ENCODE measurements at places on chromosomes 7 and 10.

DNA sequence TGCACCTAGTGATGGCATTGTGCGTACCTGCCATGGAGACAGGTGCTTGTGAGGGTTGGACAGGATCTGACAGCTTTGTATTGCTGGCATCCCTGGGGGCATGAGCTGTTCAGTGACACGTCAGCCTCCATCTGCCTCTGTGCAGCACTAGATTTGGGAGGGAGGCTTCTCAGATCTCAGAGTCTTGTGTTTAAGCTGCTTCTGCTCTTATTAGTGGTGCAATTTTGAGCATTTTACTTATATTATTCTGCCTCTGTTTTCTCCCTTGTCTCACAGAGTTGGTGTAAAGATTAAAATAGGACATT, 5.1 kb downstream of the ARHGAP22 start:
- DNase-seq = no peak

- no peak for DNase-seq
These were observed 229.5 kb upstream of the PLXNA4 start for GRCh38 chr7:132805766-132806165.

- DNase-seq = no peak
These were observed 58.2 kb downstream of the TEX36 start for GRCh38 chr10:125624800-125625199.

DNA sequence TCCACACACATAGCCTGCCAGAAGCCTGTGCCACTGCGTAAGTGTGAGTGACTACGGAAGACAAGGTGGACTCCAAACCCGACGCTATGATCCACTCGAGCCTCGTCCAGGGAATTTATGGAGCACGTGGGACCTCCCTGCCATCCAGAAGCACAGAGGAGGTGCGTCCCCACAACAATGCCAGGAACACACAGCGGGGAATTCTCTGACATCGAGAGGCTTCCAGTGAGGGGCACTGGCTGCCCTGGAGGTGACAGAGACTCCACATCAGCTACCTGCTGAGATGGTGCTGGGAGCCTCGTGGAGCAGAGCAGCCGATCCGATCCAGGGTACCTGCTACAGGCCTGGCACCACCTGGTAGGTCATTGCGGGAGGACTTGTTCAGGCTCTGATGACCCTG, 72.2 kb upstream of the INSIG1 start:
- DNase-seq = no peak

- no peak for DNase-seq
These were observed 36.7 kb downstream of the VOPP1 start for GRCh38 chr7:55535617-55536016.

DNA sequence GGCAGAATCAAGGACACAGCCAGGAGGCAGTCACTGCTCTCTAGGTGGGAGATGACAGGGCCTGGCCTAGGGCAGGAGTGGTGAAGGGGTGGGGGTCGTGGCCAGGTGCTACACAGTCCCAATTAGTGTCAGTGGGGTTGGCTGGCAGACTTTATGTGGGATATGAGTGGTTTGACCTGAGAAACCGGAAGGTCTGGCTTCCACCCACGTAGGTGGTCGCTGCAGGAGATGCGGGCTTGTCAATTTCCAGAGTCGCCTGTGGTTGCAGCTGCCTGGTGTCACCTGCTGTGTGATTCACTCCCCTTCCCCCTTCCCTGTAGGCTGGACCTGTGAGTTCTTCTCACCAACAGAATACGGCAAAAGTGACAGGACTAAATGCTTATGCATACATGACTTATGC, 124.3 kb downstream of the KLF6 start:
- no peak for DNase-seq

GRCh38 chr10:44571701-44572100, 186.8 kb upstream of the CXCL12 start:
- DNase-seq = no peak

DNA sequence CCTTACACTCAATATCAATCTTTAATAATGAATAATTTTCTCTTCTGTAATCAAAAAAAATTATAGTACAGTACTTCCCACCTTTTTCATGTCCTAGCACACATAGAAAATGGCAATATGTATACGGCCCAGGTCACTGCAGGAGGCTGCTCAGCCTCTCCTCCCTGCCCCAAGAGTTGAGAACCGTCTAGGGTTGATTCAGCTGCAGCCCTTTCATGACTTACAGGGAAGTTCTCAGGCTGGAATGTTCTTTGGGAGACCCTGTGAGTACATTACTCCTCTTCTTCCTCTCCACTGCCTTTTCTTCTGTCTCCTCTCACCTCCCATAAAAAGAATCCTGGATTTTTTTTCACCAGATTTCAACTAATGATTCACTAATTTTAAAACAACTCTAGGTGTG, 180.0 kb downstream of the HDAC9 start:
- no peak for DNase-seq

GRCh38 chr7:85292908-85293576, 106.2 kb upstream of the SEMA3D start:
- no peak for DNase-seq

- no peak for DNase-seq
These were observed 84.1 kb upstream of the LRRC18 start for GRCh38 chr10:49023752-49024151.

- DNase-seq = no peak
These were observed 108.8 kb downstream of the ADAM22 start for GRCh38 chr7:88042803-88043202.

GRCh38 chr7:107474104-107474521, 4.3 kb downstream of the GPR22 start:
- no peak for DNase-seq

DNA sequence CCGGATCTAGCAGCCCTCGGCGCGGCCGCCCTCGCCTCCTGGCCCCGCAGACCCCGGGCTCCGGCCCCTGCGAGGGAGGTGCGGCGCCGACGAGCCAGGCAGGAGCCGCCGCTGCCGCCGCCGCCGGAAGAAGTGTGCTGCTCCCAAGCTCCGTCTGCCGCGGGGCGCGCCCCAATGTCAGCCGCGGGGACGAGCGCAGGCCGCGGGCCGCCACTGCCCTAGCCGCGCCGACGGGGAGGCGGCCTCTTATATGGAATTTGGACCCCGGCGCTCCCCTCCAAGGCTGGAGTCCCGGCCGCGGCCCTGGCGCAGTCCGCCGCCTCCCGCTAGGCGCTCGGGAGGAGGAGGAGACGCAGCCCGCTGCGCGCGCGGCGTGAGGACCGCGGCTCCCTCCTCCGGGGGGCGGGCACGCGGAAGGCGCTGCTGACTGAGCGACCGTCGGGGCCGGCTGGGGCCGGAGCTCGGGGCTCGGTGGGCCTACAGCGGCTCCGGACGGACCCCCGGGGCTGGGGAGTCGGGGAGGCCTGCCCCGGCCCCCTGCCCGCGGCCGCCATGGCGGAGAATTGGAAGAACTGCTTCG, at the start of gene TRIM8:
Gene TRIM8 (plus strand): TSS at position 414 of the 580 bp plus-strand sequence. CDS start 139 bp downstream, at position 553.
- no peak for DNase-seq

GRCh38 chr10:63712717-63713115, 191.5 kb downstream of the REEP3 start:
- no peak for DNase-seq

DNA sequence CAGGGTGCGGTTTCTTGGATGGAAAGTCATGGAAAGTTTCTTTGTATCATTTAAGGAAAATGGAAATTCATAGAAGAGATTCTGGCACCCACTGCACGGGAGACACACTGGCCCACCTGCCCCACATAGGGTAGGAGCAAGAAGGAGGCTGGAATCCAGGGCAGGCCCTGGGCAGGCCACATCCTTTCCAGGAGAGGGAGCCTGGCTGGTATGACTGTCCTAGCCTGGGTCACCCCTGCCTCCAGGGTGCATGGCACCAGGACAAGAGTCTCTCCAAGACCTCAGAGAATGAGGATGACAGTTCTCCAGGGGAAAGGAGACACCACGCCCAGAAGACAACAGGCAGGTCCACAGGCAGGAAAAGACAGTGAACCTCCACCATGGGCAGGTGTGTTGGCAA, 297.2 kb downstream of the TCERG1L start:
- no peak for DNase-seq

DNA sequence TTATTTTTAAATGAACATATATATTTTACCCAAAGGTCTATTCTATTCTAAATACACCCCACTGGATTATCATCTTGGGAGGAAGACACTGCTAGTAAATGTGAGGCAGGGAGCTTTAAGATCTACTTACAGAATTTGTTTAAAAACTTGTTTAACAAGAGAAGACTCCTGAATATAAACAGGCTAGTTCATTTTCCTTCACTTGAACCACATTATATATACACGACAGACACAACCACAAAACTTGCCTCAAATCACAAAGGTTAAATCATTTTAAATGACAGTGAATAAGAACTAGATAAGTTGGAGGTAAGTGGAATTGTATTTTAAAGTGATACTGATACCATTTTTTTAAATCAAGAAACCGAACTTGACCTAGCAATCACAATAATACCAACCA, 109.2 kb downstream of the ATE1 start:
- DNase-seq = no peak

GRCh38 chr7:83956104-83956503, 238.5 kb downstream of the SEMA3A start:
- DNase-seq = no peak

DNA sequence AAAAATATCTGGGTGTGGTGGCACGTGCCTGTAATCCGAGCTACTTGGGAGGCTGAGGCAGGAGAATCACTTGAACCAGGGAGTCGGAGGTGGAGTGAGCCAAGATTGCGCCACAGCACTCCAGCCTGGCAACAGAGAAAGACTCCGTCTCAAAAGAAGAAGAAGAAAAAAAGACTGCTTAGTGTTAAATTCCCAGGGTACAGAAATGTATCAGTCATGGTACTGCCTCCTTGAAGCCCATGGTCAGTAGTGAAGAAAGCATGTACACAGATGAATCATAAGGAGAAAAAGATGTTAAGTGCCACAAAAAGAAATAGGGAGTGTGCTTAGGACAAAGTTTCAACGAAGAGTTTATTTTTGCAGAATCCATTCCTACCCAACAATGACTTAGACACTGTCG, 62.5 kb upstream of the KMT2E start:
- DNase-seq = no peak

- DNase-seq = no peak
These were observed 3.9 kb upstream of the ITGB1 start for GRCh38 chr10:32961895-32962369.

DNA sequence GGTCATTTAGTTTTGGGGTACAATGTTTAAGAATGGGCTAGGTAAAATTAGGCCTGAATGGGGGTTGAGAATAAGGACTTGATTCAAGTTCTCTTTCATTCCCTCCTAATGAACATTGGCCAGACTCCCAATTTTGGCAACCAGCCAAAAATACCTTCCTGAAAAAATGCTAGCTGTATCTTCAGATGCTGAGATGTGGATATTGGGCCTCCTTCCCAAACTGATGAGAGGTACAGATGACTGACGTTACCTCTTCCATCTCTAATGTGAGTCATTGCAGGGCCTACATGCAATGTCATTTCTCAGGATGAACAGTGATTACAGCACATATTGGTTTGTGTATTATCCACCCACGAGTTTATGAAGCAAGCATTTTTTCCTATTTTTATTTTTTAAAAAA, 151.6 kb downstream of the SND1 start:
- DNase-seq = no peak

DNA sequence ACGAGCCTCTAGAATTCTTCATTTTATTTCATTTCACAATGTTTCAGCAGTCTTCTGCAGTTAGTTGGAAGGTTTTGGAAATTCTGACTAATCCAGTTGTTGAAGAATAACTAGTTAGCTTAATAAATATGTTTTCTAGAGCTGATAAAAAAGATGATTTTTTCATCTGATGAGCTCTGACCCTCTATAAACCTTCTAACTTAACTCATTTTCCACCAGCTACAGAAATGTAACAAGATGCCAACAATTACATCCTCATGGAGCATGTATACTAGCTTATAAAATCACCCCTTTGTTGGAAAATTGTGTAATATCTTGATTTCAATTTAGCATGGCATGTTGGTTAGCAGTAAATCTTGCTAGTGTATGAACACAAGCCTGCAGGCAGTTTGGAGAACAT, 33.1 kb downstream of the KAT6B start:
- DNase-seq = no peak

- no peak for DNase-seq
These were observed 32.8 kb downstream of the INPP5F start for GRCh38 chr10:119758448-119759195.

- DNase-seq = no peak
These were observed 151.1 kb downstream of the DGKB start for GRCh38 chr7:14751461-14751860.

GRCh38 chr7:116236020-116236630, 25.8 kb downstream of the TES start:
- no peak for DNase-seq

GRCh38 chr7:35252612-35253459, 1.1 kb downstream of the TBX20 start:
- DNase-seq = no peak

- no peak for DNase-seq
These were observed 123.6 kb downstream of the TCF7L2 start for GRCh38 chr10:113073549-113074189.

- no peak for DNase-seq
These were observed 1.5 kb upstream of the HOXA9 start for GRCh38 chr7:27166531-27167505.

- DNase-seq = peak; percentile 17
These were observed 42.3 kb downstream of the NOC3L start for GRCh38 chr10:94320285-94320914.

GRCh38 chr10:43399320-43400310, 9.4 kb downstream of the HNRNPF start:
- DNase-seq = no peak

DNA sequence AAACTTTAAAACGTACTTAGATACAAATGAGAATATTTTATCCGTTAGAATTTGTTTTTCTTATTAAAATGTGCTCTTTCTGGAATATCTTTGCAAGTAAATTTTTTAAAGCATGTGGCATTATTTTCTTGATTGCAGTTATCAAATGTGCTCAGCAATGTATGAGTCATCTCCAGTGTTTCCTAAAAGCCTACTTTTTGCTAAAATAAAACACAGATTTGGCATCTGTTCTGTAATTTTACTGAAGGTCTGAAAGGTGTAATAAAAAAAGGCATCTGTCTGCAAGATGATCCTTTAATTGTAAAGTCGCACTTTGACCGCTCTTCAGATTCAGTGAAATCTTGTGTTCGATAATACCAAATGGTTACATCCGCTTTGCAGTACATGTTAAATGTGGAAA, 3.4 kb downstream of the GNAT3 start:
- no peak for DNase-seq

DNA sequence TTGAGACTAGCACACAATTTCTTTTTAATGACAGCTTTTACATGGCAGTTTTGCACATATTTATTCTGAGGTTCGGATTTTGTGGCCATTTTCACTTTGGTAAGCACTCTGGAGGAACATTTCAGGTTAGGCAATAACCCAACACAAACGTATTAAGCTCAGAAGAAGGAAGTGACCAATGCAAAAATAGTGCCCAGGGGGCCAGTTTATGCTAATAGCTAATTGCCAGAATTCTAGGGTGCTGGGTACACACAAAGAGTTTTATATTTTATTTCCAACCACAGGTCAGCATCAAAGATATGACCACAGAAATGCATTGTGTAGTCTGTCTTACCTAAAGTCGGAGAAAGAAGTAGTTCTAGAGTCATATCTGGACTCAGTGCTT, 8.4 kb upstream of the AGR2 start:
- DNase-seq = no peak

DNA sequence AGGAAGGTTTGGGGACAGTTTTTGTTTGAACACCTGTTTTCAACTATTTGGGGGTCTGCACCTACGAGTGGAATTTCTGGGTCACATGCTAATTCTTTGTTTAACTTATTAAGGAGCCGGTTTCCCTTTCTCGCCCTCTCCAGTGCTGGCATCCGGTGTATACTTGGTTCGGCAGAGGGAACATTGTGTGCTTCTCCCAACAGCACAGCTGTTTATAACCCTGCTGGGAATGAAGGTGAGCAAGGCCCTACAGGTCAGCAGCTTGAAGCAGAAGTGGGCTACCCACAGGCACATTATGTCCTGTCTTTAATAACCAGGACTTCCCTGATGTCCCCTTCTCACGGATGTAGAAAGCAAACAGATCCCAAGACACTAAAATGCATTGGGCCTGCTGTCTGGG, 87.5 kb upstream of the PDCD4 start:
- DNase-seq = no peak

Data from GM19239 (cell line).